ENCODE measurements at places on chromosomes 11 and 22.

GRCh38 chr11:76660533-76661305, 9.8 kb downstream of the LRRC32 start:
- DNase-seq = no peak
- H3K27ac ChIP-seq = no peak overlapping the region
- peaks cover 16% of the 10 kb centered on the region for H3K4me1 ChIP-seq
- peaks cover 6% of the 10 kb centered on the region for H3K36me3 ChIP-seq
- no peaks in the 10 kb centered on the region for H3K27me3 ChIP-seq

- no peak overlapping the region for H3K27ac ChIP-seq
- no peaks in the 10 kb centered on the region for H3K4me1 ChIP-seq
- H3K4me3 ChIP-seq = peak overlapping the region; percentile 66
- no peak for DNase-seq
Measured at GRCh38 chr11:11620921-11621572, 758 bp downstream of the GALNT18 start.

GRCh38 chr11:76166314-76166713, 40.0 kb downstream of the WNT11 start:
- no peak for DNase-seq
- no peak overlapping the region for H3K4me3 ChIP-seq
- H3K27ac ChIP-seq = no peak overlapping the region
- no peaks in the 10 kb centered on the region for H3K27me3 ChIP-seq

GRCh38 chr11:33942954-33943353, 51.1 kb upstream of the LMO2 start:
- H3K4me1 ChIP-seq = no peaks in the 10 kb centered on the region
- DNase-seq = no peak
- H3K27me3 ChIP-seq = peaks cover 14% of the 10 kb centered on the region
- H3K27ac ChIP-seq = no peak overlapping the region
- no peaks in the 10 kb centered on the region for H3K36me3 ChIP-seq

DNA sequence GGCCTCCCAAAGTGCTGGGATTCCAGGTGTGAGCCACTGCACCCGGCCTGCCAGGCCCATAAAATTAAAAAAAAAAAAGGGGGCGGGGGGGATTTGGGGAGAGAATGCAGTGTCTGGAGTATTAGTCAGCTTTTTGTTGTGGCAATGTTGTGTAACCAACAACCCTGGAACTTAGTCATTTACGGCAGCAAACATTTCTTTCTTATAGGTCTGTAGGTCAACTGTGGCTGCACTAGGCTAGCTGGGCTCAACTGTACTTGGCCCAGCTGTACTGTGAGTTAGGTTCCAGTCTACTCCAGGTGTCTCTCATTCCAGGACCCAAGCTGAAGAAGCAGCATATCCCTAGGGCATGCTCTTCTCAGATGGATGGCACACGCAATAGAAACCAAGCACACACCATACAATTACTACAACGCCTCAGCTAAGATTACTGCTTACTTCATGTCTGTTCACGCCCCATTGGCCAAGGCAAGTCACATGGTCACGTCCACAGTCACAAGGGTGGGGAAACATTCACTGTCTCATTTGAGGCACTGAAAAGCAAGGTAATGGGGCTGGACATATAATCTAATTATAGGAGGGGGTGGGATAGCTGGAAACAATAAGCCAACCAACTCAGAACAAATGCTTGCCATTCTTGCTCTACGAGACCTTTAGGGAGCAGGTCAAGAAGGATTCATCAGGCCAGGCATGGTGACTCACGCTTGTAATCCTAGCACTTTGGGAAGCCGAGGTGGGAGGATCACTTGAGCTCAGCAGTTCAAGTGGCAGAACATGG, 10.4 kb upstream of the SPINDOC start:
- no peak for DNase-seq
- H3K27me3 ChIP-seq = peaks cover 12% of the 10 kb centered on the region
- no peak overlapping the region for H3K4me3 ChIP-seq
- H3K27ac ChIP-seq = no peak overlapping the region

GRCh38 chr11:48083421-48083820, 103.1 kb downstream of the PTPRJ start:
- H3K27me3 ChIP-seq = no peaks in the 10 kb centered on the region
- H3K36me3 ChIP-seq = peaks cover 4% of the 10 kb centered on the region
- peaks cover 35% of the 10 kb centered on the region for H3K4me1 ChIP-seq

DNA sequence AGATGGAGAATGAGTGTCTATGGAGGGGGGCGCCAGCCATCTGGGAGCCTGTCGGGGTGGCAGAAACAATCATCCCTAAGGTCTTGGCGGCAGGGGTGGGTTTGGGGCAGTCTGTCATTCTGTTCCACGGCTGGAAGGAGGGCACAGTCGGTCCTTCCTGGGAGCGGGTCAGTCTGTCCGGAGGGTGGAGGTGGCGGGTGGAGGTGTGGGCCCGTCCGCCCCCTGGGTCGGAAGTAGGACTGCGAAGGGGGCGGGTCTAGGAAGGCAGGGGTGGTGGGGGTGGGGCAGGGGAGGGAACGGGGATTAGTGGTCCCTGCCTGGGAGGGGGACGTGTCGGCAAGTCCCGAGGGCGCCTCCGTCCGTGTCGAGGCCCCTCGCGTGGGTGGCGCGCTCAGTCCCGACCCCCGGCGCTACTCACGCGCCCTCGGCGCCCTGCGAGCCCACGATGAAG, 461 bp downstream of the TBC1D10A start:
- peak overlapping the region; percentile 91 for H3K4me3 ChIP-seq
- H3K36me3 ChIP-seq = peaks cover 24% of the 10 kb centered on the region
- no peaks in the 10 kb centered on the region for H3K27me3 ChIP-seq
- DNase-seq = no peak

DNA sequence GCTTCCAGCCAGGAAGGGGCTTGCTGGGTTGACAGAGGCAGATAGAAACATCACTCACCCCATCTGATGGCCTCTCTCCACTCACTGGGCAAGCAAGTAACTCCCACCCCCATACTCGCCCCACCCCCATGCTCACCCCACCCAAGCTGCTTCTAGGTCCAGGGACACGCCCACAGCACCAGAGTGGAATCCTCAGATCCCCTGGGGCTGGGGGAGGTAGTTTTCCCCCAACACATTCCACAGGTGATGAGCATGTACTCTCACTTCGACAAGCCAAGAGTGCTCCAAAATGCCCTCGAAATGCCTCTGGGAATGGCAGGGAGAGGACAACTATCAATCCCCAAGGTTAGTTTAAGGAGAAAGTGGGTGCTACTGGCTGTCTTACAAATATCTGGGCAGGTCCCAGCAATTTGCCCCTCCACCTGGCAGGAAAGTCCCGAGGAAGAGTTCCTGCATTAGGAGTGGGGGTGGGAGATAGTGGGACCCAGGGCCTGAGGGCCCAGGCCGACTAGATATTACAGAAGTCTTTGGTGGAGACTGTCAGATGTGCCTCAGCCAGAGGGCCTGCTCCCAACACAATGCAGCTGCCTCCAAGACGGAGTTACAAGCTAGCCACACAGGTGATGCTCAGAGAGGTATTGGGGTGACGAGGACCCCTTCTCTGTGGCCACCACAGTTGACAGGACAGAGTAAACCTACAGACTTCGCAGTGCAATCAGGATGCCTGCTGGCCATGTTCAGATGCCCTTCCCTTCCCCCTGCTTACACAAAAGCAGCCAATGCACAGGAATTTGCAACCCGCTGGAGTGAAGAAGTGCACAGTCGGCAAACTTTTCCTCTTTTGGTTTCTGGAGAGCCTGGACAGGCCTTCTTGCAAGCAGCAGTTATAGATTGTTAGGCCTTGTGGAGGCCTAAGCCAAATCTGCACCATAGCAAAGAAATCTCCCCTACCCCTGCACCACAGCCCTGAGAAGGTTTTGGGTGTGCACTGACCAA, 2.9 kb upstream of the LMO1 start:
- peaks cover 1% of the 10 kb centered on the region for H3K36me3 ChIP-seq
- no peak overlapping the region for H3K4me3 ChIP-seq
- peaks cover 95% of the 10 kb centered on the region for H3K27me3 ChIP-seq

GRCh38 chr11:86149792-86150191, 80.9 kb upstream of the PICALM start:
- no peak overlapping the region for H3K4me3 ChIP-seq
- DNase-seq = no peak
- H3K27me3 ChIP-seq = no peaks in the 10 kb centered on the region
- H3K4me1 ChIP-seq = peaks cover 30% of the 10 kb centered on the region
- peaks cover 6% of the 10 kb centered on the region for H3K36me3 ChIP-seq
- H3K27ac ChIP-seq = no peak overlapping the region

- no peaks in the 10 kb centered on the region for H3K36me3 ChIP-seq
- H3K4me3 ChIP-seq = no peak overlapping the region
- no peak overlapping the region for H3K27ac ChIP-seq
- H3K4me1 ChIP-seq = no peaks in the 10 kb centered on the region
- H3K27me3 ChIP-seq = peaks cover 53% of the 10 kb centered on the region
- no peak for DNase-seq
Measured at GRCh38 chr11:93236741-93237675, 39.2 kb upstream of the SLC36A4 start.

DNA sequence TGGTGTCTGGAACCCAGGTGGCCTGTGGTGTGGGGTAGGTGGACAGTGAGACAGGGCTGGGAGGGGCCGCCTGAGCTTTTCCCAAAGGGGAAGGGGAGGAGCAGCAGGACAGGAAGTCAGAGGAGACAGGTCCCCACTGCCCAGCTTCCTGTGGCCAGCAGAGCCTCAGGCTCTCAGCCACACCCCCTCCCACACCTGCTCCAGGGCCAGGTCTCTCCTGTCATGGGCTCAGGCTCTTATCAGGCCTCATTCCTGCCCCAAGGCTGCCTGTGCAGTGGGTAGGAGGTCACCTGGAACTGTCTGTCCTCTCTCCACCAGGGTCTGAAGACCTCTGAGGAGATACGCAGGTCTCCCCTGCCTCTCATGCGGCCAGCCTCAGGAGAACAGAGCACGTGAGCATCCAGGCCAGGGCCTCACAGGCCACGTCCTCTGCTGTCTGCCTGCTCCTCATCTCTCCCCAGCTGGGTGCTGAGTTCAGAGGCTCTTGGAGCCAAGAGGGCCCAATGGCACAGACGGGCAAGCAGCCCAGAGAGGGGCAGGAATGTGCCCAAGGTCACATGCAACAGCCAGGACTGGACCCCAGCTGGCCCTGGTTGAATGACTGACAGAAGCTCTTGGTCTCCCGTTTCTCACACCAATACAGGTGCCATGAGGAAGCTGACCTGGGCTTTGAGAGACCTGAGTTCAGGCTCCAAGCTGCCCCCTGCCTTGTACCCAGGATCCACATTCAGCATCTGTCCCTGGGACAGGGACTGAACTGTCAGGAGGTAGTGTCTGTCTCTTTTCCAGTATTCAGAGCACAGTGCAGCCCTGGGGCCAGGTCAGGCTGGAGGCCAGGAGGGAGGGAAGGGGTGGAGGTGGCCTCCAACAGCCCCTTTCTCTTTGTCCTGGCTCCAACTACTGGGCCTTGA, 16.7 kb downstream of the STARD10 start:
- H3K4me3 ChIP-seq = no peak overlapping the region
- H3K36me3 ChIP-seq = peaks cover 2% of the 10 kb centered on the region
- no peaks in the 10 kb centered on the region for H3K27me3 ChIP-seq
- peak overlapping the region; percentile 56 for H3K27ac ChIP-seq

GRCh38 chr11:34565417-34566207, 52.0 kb upstream of the ELF5 start:
- H3K27ac ChIP-seq = no peak overlapping the region
- H3K36me3 ChIP-seq = no peaks in the 10 kb centered on the region
- H3K4me1 ChIP-seq = no peaks in the 10 kb centered on the region
- peaks cover 92% of the 10 kb centered on the region for H3K27me3 ChIP-seq
- no peak for DNase-seq

DNA sequence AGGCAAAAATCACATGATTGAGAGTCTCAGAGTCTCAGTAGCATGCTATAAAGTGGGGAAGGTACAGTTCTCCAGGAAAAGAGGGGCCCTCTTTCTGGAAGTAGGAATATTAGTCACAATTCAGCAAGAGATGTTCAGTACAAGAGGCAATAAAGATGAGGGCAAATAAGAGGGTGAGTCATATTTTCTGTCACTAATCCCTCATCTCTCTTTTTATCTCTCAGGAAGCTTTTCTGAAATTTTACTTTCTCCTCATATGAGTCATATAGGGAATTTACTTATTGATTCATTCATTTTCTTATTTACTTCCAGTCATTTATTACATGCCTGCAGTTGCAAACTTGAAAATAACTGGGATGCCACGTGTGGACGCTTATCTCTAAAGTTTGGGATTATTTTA, 3.4 kb upstream of the NXPE1 start:
- DNase-seq = no peak
- no peaks in the 10 kb centered on the region for H3K36me3 ChIP-seq
- no peaks in the 10 kb centered on the region for H3K4me1 ChIP-seq
- H3K27ac ChIP-seq = no peak overlapping the region
- no peak overlapping the region for H3K4me3 ChIP-seq

DNA sequence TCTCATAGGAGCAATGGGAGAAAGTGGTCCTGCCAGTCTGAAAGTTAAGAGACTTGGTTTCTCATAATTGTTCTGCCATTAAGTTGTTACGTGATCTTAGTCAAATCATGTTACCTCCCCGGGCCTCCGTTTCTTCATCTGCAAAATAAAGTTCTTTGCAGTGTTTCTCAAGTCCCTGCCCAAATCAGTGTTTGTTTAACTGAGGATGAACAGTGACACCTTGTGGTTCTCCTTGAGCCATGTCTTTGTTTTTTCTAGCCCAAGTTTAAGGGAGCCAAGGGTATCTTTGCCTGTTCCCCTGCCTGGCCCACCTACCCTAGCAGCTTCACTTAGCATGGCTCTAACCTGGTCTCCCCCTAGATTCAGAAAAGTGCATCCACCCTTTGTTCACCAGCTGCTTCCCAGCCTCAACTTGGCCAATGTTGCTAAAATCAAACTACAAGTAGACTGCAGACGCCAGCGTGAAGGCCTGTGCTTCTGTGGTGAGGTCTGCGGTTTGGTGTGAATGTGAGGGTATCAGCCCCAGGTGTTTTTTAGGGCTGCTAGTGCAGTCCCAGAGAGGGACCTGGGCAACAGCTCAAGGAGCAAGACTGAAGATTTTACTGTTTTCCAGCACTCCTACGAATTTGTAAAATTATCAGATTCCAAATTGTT, 35.5 kb downstream of the FZD4 start:
- peaks cover 9% of the 10 kb centered on the region for H3K27me3 ChIP-seq
- no peaks in the 10 kb centered on the region for H3K36me3 ChIP-seq
- H3K27ac ChIP-seq = no peak overlapping the region
- H3K4me1 ChIP-seq = no peaks in the 10 kb centered on the region
- DNase-seq = no peak

DNA sequence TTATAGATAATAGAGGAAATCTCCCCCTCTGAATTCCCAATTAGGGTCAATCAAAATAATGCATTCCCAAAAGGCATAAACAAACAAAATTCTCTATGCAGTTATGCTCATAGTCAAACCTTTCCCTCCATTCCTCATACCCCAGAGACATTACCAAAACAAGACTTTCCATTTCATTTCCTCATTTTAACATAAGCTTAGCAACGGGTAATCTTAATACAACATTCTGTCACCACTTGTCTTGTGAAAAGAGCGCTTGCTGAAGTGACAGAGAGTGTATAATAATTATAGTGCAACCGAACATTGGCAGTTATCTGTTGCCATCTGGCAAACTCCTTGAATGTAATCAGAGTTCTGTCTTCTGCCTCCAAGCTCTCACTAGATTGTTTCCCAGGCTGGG, 1.2 kb upstream of the SLN start:
- peaks cover 56% of the 10 kb centered on the region for H3K27me3 ChIP-seq
- H3K4me1 ChIP-seq = no peaks in the 10 kb centered on the region
- H3K4me3 ChIP-seq = no peak overlapping the region
- H3K27ac ChIP-seq = no peak overlapping the region
- no peak for DNase-seq
- no peaks in the 10 kb centered on the region for H3K36me3 ChIP-seq

- peak overlapping the region; percentile 100 for H3K4me3 ChIP-seq
- H3K4me1 ChIP-seq = peaks cover 58% of the 10 kb centered on the region
- H3K27me3 ChIP-seq = no peaks in the 10 kb centered on the region
- peak overlapping the region; percentile 99 for H3K27ac ChIP-seq
Measured at GRCh38 chr11:65417702-65418430, 4.7 kb upstream of the NEAT1 start.

- H3K4me3 ChIP-seq = no peak overlapping the region
- H3K4me1 ChIP-seq = no peaks in the 10 kb centered on the region
- no peaks in the 10 kb centered on the region for H3K36me3 ChIP-seq
Measured at GRCh38 chr11:17468122-17468521, 8.5 kb downstream of the ABCC8 start.
